Neural crest cell (in vitro differentiated cells): ENCODE measurements at places on chromosomes 4 and X. TPM values are rescaled to one million over a fixed set of nuclear protein-coding genes. Genes with fewer than 3 reads are reported as not detected.

DNA sequence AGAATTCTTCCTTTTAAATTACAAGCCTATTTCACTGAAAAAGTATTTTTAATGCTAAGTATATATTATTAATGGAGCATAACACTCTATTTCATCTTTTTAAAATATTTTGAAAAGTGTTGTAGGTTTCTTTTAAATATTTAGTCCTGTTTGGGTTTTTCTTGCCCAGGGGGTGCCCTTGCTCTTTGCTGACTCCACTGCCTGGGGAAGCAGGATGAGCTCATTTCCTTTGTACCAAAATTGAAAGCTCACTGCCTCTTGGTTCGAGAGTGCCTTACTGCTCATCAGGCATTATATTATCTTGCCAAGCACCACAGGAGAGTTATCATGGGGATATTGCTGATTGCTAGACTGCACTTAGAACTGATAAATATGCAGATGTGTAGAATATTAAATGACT lies 819.2 kb downstream of the PCDH18 start:
- H3K4me1 ChIP-seq = no peaks in the 10 kb centered on the region
- H3K27ac ChIP-seq = no peak overlapping the region
- no peak overlapping the region for H3K4me3 ChIP-seq
- no peaks in the 10 kb centered on the region for H3K36me3 ChIP-seq

DNA sequence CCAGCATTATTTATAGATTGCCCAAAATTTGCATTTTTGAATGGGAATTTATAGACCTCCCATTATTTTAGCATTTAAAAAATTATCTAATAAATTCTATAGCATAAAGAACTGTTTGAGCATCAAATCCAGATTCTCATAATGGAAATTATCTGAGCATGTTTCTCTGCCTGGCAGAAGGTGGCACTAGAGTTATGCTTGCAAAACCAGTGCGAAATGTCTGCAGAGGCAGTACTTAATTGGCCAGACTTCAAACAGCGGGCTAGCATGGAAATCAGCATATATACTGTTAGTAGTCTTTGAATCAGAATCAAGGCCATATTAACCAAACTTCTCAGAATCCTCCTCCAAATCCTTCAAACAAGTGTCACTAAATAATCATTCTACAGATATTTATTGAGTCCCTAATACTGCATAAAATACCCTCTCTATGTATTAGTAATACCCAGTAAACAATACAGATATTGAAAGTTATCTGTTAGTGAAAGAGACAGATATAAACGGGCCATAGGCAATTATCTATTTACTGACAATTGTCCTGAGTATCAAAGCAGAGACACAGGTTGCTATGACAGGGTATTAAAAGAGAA lies 78.7 kb upstream of the DCLK2 start:
- H3K4me3 ChIP-seq = no peak overlapping the region
- H3K27me3 ChIP-seq = no peaks in the 10 kb centered on the region
- peaks cover 12% of the 10 kb centered on the region for H3K4me1 ChIP-seq
- H3K36me3 ChIP-seq = no peaks in the 10 kb centered on the region
- DNase-seq = peak; percentile 11

- H3K27me3 ChIP-seq = no peaks in the 10 kb centered on the region
- no peak overlapping the region for H3K27ac ChIP-seq
- H3K4me1 ChIP-seq = peaks cover 12% of the 10 kb centered on the region
- DNase-seq = no peak
- H3K4me3 ChIP-seq = no peak overlapping the region
- peaks cover 7% of the 10 kb centered on the region for H3K36me3 ChIP-seq
These were observed 38.5 kb upstream of the PRSS48 start for GRCh38 chr4:151238477-151238876.

NCAPG gene
- total RNA-seq = 75.8 and 79.6 TPM in 2 replicates

DNA sequence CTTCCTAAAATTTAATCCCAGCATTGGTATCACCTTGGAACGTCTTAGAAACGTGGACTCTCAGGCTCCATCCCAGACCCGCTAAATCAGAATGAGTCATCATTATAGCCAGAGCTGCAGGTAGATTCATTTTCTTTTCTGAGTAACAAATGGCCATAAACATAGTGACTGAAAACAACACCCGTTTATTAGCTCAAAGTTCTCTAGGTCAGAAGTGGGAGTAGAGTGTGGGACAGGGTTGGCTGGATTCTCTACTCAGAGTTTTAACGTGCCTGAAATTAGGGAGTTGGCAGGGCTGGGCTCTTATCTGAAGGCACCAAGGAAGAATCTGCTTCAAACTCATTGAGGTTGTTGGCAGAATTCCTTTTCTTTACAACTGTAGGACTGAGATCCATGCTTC lies 101.8 kb upstream of the C1QTNF7 start:
- no peak for DNase-seq
- no peaks in the 10 kb centered on the region for H3K27me3 ChIP-seq
- no peaks in the 10 kb centered on the region for H3K36me3 ChIP-seq
- H3K4me3 ChIP-seq = no peak overlapping the region
- no peak overlapping the region for H3K27ac ChIP-seq
- peaks cover 15% of the 10 kb centered on the region for H3K4me1 ChIP-seq

- H3K4me1 ChIP-seq = peaks cover 58% of the 10 kb centered on the region
- no peak overlapping the region for H3K27ac ChIP-seq
- no peaks in the 10 kb centered on the region for H3K36me3 ChIP-seq
- DNase-seq = no peak
- no peak overlapping the region for H3K4me3 ChIP-seq
These were observed 217.2 kb downstream of the SPRY1 start for GRCh38 chr4:123613586-123614344.

GRCh38 chr4:20456407-20456806 lies 204.7 kb downstream of the SLIT2 start:
- H3K27ac ChIP-seq = no peak overlapping the region
- H3K4me3 ChIP-seq = no peak overlapping the region
- no peak for DNase-seq
- peaks cover 18% of the 10 kb centered on the region for H3K4me1 ChIP-seq
- H3K36me3 ChIP-seq = no peaks in the 10 kb centered on the region
- H3K27me3 ChIP-seq = no peaks in the 10 kb centered on the region

DNA sequence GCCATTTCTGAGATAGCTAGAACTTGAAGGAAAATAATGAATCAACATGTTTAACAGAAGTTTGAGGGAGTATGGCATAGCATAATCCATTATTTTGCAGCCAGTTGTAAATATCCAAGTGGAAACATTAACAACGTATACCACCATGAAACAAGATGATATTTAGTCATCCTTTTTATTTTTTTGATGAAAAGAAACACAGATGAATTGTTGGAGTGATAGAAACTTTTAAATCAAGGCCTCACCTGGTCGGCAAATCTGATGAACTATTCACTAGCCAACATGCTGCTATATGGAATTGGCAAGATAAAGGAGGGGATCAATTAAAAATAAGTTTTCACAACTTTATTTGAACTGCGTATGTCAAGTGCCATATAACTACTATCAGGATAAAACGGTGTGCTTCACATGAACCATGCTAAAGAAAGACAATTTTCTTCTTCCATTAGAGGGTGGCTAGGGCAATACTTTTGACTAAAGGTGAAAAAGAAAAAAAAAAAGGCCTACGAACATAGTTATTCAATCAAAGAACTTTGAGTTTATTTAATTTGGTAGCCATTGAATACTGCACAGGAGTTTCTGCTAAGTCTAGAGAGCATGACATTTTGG lies 510.7 kb downstream of the SPOCK3 start:
- DNase-seq = no peak
- no peak overlapping the region for H3K4me3 ChIP-seq
- H3K27ac ChIP-seq = no peak overlapping the region
- no peaks in the 10 kb centered on the region for H3K4me1 ChIP-seq

GRCh38 chr4:156970501-156971164 lies 966 bp downstream of the PDGFC start:
- H3K36me3 ChIP-seq = no peaks in the 10 kb centered on the region
- peak overlapping the region; percentile 92 for H3K4me3 ChIP-seq
- H3K4me1 ChIP-seq = peaks cover 70% of the 10 kb centered on the region
- DNase-seq = peak; percentile 51
- H3K27me3 ChIP-seq = no peaks in the 10 kb centered on the region

CNOT6L gene
- total RNA-seq = 30.2 and 31.3 TPM in 2 replicates

GRCh38 chr4:3349116-3349515 lies 56.3 kb downstream of the RGS12 start:
- DNase-seq = no peak
- no peak overlapping the region for H3K27ac ChIP-seq
- H3K4me1 ChIP-seq = peaks cover 28% of the 10 kb centered on the region
- no peak overlapping the region for H3K4me3 ChIP-seq
- peaks cover 6% of the 10 kb centered on the region for H3K36me3 ChIP-seq

ABLIM2 gene
- 3.8 and 6.8 TPM in 2 replicates for total RNA-seq

PLP2 gene
- 0.75 and 0.89 TPM in 2 replicates for total RNA-seq

DNA sequence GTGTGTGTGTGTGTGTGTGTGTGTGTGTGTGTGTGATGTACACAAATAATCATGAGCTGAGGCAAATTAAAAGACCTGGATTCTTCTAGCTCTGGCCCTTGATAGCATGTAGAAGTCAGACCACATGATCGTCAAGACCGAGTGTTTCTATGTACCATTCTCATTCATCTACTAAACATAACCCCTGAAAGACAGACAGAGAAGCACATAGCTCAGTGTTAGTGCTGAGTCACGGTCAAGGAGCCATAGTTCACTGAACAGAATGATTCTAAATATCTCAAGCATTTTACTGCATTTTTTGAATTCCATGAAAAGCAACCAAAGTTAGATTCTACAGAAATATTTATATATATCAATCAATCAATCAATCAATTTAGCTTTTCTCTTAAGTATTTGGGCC lies 412.3 kb upstream of the CXorf51A start:
- H3K36me3 ChIP-seq = peaks cover 3% of the 10 kb centered on the region
- no peak for DNase-seq
- no peaks in the 10 kb centered on the region for H3K27me3 ChIP-seq
- no peak overlapping the region for H3K4me3 ChIP-seq
- no peak overlapping the region for H3K27ac ChIP-seq

GRCh38 chr4:139872274-139872673 lies 206.7 kb downstream of the MGST2 start:
- H3K4me1 ChIP-seq = peaks cover 59% of the 10 kb centered on the region
- H3K4me3 ChIP-seq = peak overlapping the region; percentile 1
- no peaks in the 10 kb centered on the region for H3K27me3 ChIP-seq

MID1 gene
- 47.1 and 48.1 TPM in 2 replicates for total RNA-seq

MSX1 gene
- total RNA-seq = 2.2 and 2.5 TPM in 2 replicates

- H3K36me3 ChIP-seq = peaks cover 2% of the 10 kb centered on the region
- DNase-seq = no peak
- H3K4me3 ChIP-seq = peak overlapping the region; percentile 94
- H3K27me3 ChIP-seq = no peaks in the 10 kb centered on the region
These were observed 4.5 kb downstream of the JADE1 start for GRCh38 chr4:128813965-128814364.

PASD1 gene
- not detected in 2 replicates for total RNA-seq

DNA sequence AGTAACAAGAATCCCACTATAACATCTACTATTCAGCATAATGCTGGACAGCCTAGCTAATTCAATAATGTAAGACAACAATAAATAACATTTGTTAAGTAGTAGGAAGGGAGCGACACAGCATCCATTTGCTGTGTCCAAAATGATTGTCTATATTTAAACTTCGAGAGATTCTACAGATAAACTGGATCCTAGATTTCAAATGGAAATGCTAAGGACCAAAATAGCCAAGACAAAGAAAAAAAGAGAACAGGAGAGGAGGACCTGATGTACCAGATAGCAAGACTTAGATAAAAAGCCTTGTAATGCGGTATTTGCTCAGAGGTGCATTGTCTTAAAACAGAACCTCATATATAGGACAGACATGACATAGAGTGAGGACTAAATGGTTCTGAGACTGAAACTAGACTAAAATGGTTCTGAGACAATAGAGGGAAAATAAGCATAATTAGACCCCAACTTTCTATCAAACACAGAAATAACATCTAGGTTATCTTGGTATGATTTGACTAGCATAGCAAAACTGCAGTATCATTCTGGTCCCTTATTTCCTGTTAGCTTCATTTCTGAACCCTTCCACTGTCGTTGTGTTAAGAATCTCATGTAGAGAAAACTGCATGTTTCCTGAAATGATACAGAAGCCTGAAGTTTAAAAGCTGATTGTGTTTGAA lies 3.8 kb downstream of the HPGDS start:
- no peaks in the 10 kb centered on the region for H3K27me3 ChIP-seq
- H3K36me3 ChIP-seq = no peaks in the 10 kb centered on the region
- H3K4me1 ChIP-seq = no peaks in the 10 kb centered on the region

RAP2C gene
- total RNA-seq = 48.2 and 49.6 TPM in 2 replicates

COMMD8 gene
- total RNA-seq = 14.0 and 15.5 TPM in 2 replicates

DNA sequence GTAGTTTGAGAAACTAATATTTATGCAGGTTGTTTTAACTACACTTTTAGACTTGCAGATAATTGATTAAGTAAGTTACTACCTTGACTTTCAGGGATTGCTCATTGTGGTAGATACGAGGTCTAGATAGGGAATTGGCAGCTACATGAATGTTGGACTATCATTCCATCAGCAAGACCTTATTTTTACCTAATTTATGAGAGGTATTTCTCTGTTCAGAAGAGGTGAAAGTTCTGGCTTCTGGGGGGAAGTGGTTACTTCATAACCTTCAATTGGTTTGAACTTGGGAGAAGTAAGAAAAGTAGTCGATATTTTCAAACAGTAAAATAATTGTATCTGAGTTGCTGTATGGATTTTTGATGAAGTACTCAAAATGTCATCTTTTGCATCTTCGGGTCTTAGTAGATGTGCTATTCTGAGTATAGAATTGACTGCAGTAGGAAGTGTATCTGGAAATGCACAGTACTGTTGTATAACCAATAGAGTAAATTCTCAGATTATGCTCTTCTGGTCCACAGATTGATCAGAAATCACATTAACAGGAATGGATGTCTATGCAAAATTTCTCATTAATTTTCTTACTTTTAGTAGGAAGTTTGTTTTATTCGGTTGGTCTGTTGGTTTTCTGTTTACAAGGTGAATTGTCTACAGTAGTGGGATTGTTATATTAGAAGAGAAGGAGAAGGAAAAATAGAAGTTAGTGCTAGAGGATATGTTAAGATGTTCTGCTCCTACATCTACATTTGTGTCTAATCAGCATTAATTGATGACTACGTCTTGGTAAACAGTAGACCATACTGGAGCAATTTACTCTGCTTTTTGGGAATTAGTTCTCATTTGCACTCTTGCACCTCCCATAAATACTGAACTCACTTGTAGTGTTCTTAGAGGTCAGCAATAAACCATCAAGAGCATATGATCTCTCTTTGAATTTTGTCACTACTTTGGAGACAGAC lies 3.0 kb downstream of the NFKB1 start:
- DNase-seq = no peak
- H3K27me3 ChIP-seq = no peaks in the 10 kb centered on the region
- H3K4me3 ChIP-seq = peak overlapping the region; percentile 82
- H3K27ac ChIP-seq = no peak overlapping the region

DNA sequence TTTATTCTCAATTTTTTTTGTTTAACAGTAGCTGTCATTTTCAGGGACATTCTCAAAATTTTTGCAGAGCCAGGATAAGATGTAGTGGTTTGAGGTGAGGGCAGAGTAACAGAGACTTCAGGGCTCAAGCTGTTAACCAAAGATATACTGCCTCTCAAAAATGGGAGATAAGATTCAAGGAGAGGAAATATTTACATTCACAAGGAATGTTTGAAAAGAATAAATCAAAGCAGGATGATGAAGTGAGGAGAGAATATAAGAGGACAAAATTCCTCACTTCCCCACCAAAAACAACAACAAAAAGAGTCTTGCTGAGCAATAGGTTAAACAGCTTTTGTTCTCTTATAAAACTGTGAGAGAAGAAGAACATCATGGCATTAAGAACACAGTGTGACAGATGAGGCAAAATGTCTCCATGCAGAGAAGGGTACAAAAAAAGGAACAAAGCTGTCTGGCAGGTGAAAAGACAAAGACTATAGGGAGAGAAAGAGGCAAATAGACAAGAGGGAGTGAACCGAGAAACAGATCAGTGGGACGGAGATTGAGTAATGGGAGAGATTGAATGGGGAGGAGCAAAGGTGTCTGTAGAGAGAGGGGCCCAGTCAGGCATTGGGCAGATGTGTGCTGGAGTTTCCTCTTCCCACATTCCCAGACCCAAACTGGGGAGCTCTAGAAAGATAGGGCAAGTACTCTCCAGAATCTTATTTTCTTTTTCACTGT lies 106.1 kb upstream of the TMEM150C start:
- peaks cover 48% of the 10 kb centered on the region for H3K4me1 ChIP-seq
- no peak for DNase-seq
- peaks cover 22% of the 10 kb centered on the region for H3K36me3 ChIP-seq
- peak overlapping the region; percentile 3 for H3K4me3 ChIP-seq
